Lung microvascular endothelial cell (primary cell): ENCODE measurements at places on chromosomes 3 and 15. TPM values are rescaled to one million over a fixed set of nuclear protein-coding genes. Genes with fewer than 3 reads are reported as not detected.

- DNase-seq, result no peak
Observed at GRCh38 chr3:54965746-54966145, 37.9 kb upstream of the LRTM1 start.

DNA sequence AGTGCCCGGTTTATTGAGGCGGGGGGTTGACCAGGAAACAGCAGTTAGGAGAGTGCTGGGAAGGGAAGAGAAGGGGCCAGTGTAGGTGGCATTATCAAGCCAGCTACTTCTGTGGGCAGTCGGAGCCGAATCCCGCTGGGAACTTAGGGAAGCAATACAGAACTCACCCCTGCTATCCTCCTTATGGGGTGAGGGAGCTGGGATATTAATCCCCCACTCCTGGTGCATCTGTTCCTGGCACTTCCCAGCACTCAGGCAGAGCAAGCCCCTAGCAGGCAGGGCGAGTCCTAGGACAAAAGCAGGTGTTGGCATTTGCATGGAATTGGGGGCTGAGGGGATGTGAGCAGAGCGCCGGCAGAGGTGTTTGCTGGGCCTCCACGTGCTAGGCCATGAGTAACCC is 48.6 kb downstream of the SMAD6 start:
- DNase-seq, result no peak

DNA sequence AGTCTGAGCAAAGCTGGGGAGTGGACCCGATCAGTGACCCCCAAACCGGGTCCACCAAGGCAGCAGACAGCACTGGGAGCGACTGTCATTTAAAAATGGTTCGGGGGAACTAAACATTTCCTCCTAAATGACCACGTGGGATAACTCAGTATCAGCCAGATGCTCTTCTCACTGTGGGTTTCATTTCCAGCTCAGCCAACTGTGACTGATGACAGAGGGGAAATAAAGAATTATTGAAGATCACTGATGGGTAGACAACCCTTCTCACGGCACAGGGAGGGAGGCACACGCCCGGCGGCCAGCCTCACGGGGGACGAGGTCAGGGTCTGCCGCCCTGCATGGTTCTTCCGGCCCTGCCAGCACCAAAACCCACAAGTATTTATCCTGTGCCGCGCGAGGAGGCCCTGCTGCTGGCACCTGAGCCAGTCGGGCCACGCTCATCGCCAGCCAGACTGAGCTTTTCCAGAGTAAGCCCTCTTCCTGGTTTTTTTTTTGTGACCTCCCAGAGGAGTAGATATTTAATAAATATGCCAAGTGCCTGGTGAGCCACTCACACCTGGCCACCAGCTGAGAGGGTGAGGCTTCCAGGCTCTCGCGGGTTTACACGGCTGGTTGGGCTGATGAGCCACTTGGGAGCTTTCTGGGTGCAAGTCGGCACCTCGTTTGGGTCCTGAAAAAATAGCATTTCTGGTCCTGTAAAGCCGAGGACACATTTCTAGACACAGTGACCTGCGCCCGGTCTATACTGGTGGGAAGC is 6.2 kb downstream of the MELTF start:
- DNase-seq, result no peak

- DNase-seq, result no peak
Observed at GRCh38 chr3:115551016-115551415, 72.3 kb upstream of the GAP43 start.

- DNase-seq, result no peak
Observed at GRCh38 chr3:139629033-139629432, 48.7 kb downstream of the NMNAT3 start.

DNA sequence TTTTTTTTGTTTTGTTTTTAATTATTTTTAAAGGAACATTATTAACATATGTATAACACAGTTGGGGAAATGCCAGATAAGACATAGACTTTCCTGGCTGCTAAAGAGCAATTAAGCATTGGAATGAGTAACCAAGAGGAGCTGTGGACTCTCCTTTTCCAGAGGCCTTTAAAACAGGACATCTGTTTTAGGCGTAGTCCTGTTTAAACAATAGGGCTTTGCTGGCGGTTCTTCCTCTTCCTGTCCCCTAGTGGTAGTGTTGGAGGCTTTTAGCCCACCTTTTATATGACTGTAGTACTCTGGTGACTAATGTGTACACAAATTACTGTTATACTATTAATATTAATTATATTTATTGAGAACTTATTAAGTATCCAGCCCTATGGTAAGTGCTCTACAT is 81.9 kb downstream of the PPARG start:
- peak; percentile 87 for DNase-seq

DNA sequence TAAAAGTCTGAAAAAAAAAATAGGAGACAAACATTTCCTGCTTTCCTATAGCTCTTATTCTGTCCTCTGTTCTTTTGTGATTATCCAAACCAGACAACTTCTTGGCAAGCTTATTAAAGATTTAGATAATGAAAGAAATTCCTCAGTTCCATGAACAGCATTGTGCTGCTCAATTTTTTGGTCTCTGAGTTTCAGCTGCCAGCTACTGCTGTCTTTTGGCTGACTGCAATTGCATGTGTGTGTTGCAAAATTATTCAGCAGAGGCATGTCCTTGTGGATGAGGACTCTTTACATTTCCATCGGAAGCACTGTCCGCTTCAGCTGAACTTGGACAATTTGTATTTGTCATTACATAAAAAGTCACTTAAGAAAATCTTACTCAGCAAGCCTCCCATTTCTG is 397.3 kb upstream of the RASGRP1 start:
- DNase-seq, result no peak

GRCh38 chr3:183526838-183527427 is 28.6 kb downstream of the KLHL6 start:
- DNase-seq, result peak; percentile 32

DNA sequence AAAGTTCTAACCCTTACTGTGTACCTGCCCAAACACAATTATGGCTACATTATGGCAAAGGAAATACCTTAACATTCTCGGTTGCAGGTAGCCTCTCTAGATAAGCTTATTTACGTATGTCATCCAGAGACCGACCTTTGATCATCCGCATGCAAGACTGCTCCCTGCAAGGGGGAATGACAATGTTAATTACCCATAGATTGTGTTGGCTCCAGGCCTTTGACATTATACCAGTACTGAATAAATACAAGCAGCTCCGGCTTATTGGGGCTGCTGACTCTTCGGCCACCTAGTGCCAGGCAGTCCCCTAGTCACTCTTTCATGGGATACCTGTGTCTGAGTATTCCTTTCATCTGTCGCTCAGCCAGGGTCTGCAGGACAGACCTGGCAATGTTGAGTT is 223.5 kb downstream of the DTWD1 start:
- DNase-seq, result no peak

DNA sequence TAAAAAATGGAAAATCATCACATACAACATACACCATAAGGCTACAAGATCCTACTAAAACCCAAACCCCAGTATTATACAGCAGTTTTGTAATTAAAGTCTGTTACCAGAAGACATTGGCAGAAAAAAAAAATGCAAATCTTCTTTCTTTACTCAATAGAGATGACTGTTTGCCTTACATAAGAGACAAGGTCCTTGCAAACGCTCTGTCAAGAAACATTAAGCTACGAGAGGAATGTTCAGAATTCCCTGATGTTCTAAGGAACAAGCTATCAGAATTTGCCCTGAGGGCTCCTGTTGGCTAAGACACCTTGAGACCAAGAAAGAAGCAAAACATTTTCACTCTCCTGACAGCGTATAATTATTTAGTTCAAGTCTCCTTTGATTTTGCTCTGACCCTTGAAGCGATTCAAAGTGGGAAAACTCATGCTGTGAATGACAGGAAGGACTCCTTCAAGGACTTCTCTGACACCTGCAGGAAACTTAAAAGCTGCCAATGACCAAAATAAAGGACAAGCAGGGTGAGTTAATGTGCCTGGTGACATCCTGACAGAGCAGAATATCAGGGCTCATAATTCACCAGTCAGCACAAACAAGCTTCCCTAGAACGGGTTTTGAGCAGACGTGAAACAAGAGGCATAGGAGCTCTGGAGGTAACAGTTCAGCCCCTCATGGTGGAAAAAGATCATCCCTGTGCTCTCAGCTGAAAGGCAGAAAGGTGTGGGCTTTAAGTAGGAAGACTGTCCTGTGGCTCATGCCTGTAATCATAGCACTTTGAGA is 2.5 kb downstream of the SCAMP2 start:
- DNase-seq, result no peak

- DNase-seq, result no peak
Observed at GRCh38 chr3:73018790-73019441, 22.3 kb downstream of the PPP4R2 start.

- no peak for DNase-seq
Observed at GRCh38 chr3:189165092-189165612, 6.6 kb upstream of the TPRG1 start.

DNA sequence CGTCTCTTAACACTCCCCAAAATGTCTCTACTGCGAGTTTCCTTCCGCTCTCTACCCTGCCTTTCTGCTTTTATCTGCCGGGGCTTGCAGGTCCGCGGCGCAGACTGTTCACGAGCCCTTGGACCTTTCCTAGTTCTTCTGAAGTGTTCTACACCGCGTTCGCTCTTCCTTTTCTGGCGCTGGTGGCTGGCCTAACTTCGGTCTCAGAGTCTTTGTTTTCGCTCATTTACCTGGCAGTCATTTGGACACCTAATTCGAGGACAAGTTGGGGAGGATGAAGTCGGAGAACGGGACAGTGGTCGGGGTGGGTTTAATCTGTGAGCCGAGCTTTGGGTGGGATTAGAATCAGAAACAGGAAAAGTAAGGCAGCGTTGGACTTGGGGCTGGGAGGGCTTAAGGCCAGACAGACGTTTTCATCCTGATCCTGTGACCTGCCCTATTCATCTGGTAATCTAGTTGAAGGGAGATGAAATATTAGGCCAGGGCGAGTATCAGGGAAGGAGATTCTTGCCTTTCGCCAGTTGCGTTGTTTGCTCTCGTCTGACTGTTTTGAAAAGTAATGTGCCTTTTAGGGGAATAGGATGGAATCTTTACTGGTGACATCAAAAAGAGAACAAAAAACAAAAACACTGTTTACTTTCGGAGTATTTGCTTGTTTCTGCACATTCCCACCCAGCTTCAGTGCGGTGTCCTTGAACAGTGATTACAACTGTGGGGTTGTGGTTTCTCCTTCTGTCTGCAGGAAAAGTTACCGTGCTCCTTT is 1.8 kb downstream of the DIPK2A start:
- DNase-seq, result peak; percentile 51

DNA sequence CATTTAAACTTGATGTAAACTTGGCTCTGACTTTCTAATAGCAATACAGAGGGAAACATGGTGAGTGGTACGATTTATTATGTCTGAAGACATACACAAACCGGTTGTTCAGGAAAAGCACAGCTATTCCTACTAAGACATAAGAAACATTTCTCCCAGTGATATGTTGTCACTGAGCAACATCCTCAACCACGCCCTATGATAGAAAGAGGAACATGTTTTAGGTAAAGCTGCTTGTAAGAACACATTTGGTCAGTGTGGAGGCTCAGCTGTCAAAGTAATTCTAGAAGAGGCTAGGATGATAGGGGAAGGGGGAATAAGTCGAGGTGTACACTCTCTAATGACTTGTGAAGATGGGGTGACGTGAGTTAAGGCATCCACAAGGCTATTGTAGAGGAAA is 42.7 kb upstream of the B3GNT5 start:
- DNase-seq, result no peak

DNA sequence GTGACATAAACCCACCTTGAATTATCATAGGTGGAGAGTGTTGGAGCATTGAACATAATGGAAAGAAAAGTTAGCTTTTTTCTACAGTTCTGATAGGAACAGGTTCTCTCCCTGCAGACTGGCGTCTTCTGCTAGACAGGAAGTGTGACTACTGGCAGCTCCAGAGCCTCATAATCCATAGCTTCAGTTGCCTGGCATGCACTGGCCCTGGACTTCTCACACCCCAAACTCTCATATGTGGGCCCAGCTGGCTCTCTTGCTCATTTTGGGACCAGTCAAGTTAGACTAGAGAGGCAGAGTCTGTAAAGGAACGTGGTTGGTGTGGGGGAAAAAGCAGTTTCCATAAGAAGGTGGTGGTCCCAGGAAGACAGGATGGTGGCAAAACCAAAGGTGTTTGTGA is 180.1 kb downstream of the VGLL4 start:
- DNase-seq, result no peak

DNA sequence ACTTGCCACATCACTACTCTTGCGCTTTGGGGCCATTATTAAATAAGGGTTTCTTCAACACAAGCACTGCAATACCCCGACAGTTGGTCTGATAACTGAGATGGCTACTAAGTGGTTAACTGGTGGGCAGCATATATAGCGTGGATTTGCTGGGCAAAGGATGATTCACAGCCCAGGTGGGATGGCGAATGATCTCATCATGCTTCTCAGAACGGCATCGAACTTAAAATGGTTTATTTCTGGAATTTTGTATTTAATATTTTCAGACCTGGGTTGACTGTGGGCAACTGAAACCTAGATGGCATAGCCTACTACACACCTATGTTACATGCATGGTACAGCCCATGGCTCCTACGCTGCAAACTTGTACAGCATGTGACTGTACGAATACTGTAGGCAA is 26.8 kb upstream of the TKT start:
- no peak for DNase-seq

DNA sequence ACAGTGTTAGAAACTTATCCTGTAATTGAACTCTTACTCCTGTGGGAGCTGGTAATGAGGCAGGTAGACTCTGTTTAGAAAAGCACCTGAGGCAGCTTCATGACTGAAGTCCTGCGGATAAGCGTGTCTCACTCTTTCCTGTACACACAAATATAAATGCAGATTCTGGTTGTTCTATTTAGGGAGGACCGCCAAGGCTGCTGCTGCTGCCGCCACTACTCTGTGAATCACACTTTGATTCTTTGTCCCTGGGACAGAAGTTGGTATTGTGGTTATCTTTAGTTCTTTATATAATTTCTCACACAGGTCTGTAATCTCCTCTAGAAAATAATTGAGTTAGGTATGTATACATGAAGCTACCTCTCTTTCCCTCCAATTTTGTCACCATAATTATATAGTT is 3.6 kb downstream of the LSAMP start:
- no peak for DNase-seq

Gene SLC9C1
- total RNA-seq, result under 0.01 TPM in 2 replicates

GRCh38 chr3:81195478-81195877 is 566.0 kb downstream of the GBE1 start:
- no peak for DNase-seq

GRCh38 chr3:188776447-188776846 is 395.3 kb upstream of the TPRG1 start:
- no peak for DNase-seq

Gene FBXW12
- total RNA-seq, result not detected in 2 replicates

GRCh38 chr3:20909511-20909910 is 723.5 kb upstream of the SGO1 start:
- no peak for DNase-seq

Gene TRIM42
- total RNA-seq, result not detected in 2 replicates

Gene AADACL2
- not detected in 2 replicates for total RNA-seq

- DNase-seq, result no peak
Observed at GRCh38 chr3:31776016-31776415, 205.0 kb downstream of the OSBPL10 start.

GRCh38 chr15:76064375-76064774 is 4.6 kb downstream of the TMEM266 start:
- DNase-seq, result no peak
